ENCODE measurements at places on chromosomes 16 and 17.

DNA sequence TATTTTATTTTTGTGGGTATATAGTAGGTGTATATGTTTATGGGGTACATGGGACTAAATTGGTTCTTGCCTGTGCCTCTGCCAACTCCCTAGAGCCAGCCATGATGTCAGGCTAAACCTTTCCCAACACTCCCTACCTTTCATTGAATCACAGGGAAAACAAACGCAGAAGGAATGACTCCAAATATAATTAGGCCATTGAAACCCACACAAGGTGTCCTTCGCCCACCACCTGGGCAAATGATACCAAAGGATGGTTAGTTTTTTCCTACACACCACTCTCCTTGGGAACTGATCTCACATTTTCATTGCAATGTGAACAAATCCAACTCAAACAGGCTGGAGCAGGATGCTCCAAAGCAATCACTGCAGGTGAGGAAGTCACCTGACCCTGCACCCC, 27.5 kb downstream of the WSB1 start:
- DNase-seq = no peak

GRCh38 chr16:83953796-83954576, 946 bp downstream of the OSGIN1 start:
- DNase-seq = no peak

DNA sequence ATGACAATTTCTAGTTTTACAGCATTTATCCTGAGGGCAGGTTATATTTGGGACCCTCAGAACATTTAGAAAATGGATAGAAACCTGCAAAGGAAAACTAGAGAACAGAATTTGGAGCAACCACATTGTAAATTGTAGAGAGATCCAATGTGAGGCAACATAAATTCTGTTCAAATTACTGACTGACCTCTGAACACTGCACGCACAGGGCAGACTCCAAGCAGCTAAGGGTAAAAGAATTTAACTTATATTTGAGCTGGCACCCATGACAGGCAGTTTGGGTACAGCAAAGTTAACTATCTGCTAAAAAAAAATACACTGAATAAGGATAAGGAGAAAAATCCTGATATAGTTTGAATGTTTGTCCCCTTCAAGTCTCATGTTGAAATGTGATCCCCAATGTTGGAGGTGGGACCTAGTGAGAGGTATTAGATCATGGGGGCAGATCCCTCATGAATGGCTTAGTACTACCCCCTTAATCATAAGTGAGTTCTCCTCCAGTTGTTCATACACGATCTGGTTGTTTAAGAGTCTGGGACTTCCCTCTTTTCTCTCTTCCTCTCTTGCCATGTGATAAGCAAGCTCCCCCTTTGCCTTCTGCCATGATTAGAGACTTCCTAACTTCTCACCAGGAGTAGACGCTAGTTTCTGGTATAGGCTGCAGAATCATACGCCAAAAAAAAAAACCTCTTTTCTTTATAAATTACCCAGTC, 75.7 kb downstream of the FBXL20 start:
- DNase-seq = no peak

- DNase-seq = no peak
These were observed 1377.6 kb downstream of the CDH11 start for GRCh38 chr16:63744077-63744874.

GRCh38 chr17:74690409-74690825, 22.3 kb downstream of the CD300LF start:
- no peak for DNase-seq

Data from activated T-helper 1 cell treated with anti-CD3 and anti-CD28 coated beads, Interleukin-12 subunit alpha, Interleukin-12 subunit beta, Interleukin-2, Interleukin-4 antibody, amounts not matched to agents 30 ng/mL and 10 ng/mL and 1 ng/mL, durations not matched to agents 14 hours and 24 hours and 36 hours (primary cell).